ENCODE measurements at places on chromosomes 2 and 18.

GRCh38 chr2:3646446-3646845, 11.6 kb upstream of the ALLC start:
- DNase-seq = no peak

- peak; percentile 63 for DNase-seq
These were observed 339.4 kb downstream of the CMPK2 start for GRCh38 chr2:6526093-6526824.

GRCh38 chr2:195666113-195666712, 9.2 kb downstream of the SLC39A10 start:
- DNase-seq = no peak

DNA sequence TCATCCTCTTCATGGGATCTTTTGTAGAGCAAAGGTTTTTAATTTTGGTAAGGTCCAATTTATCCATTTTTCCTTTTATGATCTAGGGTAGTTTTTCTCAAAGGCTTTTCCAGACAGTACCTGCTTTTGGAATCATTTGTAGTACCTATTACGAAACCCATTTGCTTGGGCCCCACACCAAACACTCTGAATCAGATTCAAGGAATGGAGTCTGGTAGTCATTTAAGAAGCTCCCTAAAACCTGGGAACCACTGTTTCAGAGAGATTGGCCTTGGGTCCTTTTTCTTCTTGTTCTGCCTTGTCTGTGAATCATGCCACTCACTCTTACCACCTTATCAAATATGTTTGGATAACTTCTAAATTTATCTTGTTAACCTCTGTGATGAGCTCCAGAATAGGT, 40.3 kb downstream of the OSBPL6 start:
- peak; percentile 91 for DNase-seq

- no peak for DNase-seq
These were observed 24.5 kb upstream of the GIGYF2 start for GRCh38 chr2:232672588-232672987.

DNA sequence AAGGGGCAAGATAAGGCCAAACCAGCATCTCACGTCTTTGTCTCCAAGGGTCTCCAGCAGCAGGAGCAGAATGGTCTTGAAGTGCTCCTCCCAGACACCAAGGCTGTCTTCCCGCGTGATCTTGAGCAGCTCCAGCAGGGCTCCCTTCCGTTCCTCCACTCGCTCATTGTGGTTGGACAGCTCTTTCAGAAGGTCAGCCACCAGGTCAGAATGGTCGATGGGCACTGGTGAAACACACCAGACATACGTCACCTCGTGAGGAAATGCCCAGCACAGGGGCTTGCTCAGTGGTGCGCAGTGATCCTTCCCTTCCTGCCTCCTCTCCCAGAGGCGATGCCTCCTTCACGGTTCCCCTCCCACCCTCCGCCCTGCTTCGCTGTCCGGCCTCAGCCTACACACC, 80.1 kb upstream of the TFCP2L1 start:
- no peak for DNase-seq

GRCh38 chr2:144162652-144163051, 357.3 kb downstream of the ZEB2 start:
- DNase-seq = peak; percentile 71

GRCh38 chr2:24328010-24328409, 32.3 kb downstream of the ITSN2 start:
- no peak for DNase-seq

DNA sequence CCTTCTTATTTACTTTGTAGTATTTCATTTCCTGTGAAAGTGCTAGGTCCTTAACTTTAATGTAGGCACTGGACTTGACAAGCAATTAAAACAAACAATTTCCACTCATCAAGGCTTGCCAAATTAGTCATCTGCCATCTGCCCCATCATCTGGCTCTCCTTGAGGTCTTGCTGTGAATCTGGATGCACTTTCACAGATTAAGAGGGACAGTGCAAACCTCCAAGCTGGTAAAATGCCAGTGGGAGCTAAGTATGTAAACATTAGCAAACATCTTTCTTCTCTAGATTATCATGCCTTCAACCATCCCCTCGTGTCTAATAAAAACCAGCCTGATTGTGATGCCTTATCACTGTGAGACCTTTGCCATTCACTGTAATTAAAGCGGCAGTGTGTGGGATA, 402.9 kb downstream of the ERBB4 start:
- DNase-seq = peak; percentile 29

- DNase-seq = peak; percentile 96
These were observed 38.7 kb upstream of the SLC1A4 start for GRCh38 chr2:64950226-64951160.

GRCh38 chr18:5122272-5122671, 74.8 kb downstream of the AKAIN1 start:
- no peak for DNase-seq

DNA sequence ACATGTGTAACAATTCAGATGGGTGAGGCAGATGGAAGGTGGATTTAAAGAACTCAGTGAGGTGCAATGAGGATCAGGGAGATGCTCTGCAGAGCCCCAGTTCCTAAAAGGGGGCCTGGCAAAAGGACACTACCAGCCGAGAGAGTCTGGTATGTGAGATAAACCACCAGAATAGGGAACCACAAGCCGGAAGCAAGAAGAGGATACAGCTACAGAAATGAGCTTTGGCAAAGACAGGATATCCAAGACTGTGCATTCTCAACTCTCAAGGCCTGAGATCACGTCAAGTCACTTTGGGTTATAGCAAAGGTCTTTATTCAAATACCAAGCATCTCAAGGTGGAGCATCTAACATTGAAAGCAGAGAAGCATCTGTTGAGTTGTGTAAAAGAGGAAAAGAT, 293.5 kb downstream of the ARHGAP15 start:
- DNase-seq = no peak

DNA sequence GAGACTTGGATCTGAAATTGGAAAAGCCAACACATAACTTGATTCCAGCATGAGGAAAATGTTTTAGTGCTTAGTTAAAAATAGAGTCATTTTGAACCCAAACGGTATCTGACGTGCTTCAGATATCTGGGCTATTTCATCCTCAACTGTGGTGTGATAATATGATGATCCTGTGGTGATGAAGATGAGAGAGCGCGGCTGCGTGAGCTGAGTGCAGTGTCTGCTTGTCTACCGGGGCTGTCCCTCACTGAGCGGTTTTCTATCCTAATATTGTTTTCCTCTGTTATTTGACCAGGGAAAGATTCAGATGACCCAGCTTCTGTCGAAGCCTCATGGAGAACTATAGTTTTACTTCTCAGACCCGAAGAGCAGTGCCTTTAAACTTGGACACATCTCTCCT, 5.8 kb downstream of the TWIST2 start:
- DNase-seq = no peak

GRCh38 chr18:2070631-2071030, 500.7 kb downstream of the METTL4 start:
- DNase-seq = no peak

DNA sequence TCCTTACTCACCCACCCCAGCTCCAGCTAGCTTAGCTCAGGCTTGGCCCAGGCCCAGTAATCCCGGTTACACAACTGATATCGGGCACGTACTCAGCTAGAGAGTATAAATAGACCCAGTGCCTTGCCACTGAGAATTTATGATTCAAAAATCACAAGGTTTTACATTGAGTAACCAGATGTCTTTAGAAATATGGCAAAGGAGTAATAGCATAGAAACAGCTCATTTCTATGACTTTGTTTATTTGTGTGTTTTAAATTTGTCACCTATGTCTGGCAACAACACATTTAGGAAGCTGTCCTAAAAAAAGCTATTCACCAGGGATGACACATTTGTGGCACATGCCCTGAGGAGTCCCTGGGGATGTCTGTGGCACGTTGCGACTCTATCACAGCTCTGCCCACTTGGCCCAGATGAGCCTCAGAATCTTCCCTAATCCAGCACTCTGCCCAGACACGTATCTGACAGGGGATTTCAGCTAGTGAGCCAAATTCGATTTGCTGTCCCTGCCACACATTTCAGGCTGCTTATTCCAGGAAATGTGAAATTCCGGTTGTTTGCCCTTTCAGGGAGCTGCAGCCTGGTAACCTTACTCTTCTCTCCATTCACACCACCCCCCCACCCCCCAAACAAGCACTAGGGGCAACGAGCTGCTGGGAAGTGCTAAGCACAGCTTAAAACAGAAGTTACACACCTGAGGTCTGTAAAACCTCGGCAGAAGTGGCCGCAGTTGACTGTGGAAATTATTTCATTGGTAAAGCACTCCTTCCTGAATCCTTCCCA, 85.4 kb upstream of the ZCCHC2 start:
- peak; percentile 96 for DNase-seq

DNA sequence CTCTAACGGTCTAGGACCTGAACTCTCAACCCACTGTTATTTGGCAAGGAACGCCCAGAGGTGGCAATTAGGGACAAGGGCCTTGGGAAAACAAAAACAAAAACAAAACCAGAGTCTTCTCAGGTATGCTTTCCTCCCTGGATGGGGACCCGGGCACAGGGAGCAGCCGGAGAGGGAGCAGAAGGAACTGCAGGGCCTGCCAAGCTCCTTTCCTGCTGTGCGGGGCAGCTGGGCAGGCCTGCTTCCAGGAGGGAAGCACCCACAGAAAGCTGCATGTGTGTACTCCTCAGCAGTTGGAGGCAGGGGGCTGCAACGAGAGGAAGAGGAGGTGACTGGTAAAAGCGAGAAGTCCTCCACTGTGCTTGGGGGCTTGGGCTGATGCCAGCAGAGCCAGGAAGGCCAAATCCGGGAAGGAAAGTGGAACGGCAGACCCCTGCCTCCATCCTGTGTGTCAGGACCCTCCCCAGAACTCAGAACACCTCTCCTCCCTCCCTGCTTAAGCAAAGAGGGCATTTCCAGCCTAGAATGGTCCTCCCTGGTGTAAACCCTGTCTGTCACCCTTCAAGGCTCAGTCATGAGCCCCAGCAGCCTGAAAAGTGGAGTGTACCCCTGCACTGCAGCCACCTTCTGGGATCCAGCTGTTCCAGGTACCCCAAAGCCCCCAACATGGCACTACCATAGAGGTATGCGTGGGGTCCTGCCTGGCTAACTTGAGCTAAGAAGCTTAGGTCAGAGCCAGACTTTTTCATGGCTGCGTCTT, 56.3 kb downstream of the DNMT3A start:
- no peak for DNase-seq

- no peak for DNase-seq
These were observed 59.5 kb downstream of the SCN3A start for GRCh38 chr2:165144315-165144714.

DNA sequence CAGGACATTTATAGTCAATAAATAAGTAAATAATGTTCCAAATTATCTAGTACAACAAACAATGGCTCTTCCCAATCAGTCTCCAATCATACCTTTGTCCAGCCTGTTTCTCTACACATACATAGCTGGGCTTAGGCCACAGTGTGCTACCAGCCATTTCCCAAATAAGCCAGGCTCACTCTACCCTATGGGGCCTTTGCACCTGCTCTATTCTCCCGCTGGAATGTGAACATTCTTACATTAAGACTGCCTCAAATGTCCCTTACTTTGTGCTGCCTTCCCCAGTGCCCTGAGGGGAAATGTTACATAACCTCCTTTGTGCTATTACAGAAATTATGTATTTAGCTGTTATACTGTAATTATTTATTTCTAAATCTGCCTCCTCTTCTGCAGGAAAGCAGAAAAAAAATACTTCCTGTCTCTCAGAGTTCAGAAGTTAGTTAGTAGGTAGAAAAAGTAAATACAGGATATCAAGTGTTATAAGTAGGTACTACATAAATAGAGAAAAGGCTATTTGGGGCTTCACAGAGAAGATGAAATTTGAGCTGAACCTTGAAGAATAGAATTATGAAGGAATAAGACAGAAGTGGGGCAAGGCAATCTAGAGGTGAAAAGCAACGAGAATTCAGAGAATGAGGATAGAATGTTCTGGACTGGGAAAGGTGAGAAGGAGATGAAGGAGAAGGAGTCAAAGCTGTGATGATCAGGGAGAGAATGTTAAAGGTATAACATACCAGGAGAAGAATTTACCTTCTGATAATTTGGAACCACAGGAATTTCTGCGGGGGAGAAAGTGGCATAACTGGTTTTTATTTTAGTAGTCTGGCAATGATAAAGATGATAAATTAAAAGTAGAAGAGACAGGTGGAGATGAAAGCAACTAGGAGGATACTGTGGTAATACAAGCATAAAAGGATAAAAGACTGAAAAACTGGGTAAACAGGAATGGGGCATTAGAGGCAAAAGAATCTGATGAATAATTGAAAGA, 37.0 kb downstream of the ROCK1 start:
- peak; percentile 74 for DNase-seq

GRCh38 chr18:58805467-58806187, 59.0 kb upstream of the ZNF532 start:
- peak; percentile 55 for DNase-seq

- peak; percentile 89 for DNase-seq
These were observed 162.5 kb upstream of the EPAS1 start for GRCh38 chr2:46134531-46135227.

GRCh38 chr18:26618135-26618534, 69.8 kb upstream of the KCTD1 start:
- no peak for DNase-seq

DNA sequence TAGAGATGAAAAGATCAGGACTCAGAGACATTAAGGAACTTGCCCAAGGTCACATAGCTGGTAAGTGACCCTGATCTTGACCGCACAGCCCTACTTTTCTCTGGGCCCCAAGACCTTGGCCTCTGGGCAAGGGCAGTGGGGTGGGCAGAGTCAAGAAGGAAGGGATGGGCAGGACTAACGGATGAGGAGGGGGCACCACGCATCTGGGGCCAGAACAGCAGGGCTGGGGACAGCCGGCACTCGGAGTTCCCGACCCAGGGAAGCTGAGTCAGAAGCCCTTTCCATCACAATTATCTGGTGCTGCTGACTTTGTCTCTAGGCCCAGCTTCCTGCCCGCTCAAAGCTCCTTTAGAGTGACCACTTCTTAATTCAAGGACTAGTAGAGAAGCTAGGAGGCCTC, 14.4 kb downstream of the CFAP65 start:
- DNase-seq = no peak

- no peak for DNase-seq
These were observed 31.0 kb upstream of the MSH6 start for GRCh38 chr2:47751856-47752414.

DNA sequence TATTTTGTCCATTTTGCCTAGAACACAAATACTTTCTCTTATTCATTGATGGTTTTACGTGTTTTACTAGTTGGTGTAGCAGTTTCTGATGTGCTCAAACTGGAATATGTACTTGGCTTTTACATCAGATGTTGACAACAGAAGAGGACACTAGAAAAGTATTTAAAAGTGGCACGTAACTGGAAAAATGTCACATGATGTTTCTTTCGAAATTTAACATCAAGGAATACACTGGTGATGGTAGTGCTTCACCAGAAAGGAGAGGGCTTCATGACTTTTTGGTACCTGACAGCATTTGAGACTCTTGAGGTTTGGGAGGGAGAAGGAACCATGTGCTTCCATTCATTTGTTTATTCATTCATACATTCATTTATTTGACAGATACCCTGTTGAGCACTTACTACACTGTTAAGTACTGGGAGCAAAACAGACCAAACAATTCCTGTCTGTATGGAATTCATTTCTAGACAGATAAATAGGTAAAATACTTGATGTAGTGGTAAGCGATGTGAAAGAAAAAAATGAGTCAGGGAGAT, 1.5 kb downstream of the GIGYF2 start:
- DNase-seq = no peak

GRCh38 chr2:68237404-68237803, 14.9 kb downstream of the PPP3R1 start:
- DNase-seq = no peak

Measured in epithelial cell of esophagus (primary cell).